ENCODE measurements at places on chromosomes 1 and 21.

DNA sequence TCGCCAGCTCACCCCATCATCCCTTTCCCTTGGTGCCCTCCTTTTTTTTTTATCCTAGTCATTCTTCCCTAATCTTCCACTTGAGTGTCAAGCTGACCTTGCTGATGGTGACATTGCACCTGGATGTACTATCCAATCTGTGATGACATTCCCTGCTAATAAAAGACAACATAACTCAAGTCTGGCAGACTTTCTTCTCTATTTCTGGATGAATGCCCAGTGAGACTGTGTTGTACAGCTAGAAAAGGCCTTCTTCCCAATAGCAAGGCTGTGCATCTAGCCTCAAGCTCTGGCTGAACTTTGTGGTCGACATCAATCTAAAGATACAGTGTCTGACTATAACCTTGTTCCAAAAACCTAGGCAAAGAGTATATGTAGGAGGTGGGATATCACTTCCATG is 6.4 kb downstream of the IL24 start:
- no peak for DNase-seq

DNA sequence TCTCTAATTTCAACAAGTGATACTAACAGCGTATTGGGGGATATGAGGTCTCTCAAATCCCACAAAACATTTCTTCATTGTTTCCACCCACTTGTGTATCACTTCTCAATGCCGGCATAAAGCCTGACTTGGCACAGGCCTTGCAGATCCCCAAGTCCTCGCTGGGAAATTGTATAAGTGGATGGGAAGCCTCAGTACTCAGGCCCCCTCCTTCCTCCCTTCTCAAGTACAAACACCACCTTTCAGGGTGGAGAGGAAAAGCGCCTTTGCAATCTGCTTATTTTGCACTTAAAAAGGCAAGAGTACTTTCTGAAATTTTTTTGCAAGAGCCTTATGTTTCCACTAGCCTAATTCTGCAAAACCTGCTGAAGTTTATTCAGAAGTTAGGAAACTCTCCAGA is 25.8 kb upstream of the KLHDC8A start:
- DNase-seq: no peak

GRCh38 chr1:61427510-61427909 is 297.4 kb downstream of the TM2D1 start:
- DNase-seq: no peak

DNA sequence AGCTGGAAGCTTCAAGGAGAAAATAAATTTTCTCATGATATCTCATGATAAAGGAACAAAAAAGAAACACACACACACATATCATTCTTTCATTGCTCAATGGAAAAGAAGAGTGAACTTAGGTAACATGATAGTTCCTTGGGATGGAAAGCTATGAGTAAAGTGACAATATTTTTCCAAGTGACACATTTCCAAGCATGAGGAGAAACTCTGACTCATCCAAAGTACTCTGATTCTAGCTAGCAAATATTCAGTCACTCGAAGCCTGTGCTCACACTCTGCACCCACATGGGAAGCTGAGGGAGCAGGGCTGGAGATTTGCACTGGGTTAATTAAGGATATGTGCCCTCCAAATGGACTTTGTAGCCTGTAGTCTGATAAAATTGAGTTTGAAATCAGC is 222.4 kb downstream of the LRRC40 start:
- no peak for DNase-seq

DNA sequence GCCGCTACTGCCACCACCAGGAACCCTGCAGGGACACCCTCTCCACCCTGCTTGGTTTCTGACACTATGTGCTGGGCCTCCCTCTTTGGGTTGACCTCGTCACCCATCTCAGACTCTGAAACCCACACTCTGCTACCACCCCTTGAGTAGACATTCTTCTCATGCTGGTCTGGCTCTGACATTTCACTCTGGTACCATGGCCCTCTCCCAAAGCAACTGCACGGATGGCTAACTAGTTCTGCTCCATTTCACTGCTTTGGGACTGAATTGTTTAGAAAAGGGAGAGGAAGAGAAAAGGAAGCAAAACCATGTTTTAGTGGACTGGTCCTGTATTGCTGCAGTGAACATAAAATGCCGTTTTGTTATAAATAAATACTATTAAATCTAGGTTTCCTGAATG is 137.8 kb downstream of the KCNK2 start:
- DNase-seq: no peak

- no peak for DNase-seq
Measured at GRCh38 chr1:206633708-206634121, 1.6 kb upstream of the DYRK3 start.

- DNase-seq: no peak
Measured at GRCh38 chr1:225539069-225539468, 111.2 kb upstream of the LBR start.

GRCh38 chr1:168443899-168444298 is 99.9 kb downstream of the XCL2 start:
- no peak for DNase-seq

DNA sequence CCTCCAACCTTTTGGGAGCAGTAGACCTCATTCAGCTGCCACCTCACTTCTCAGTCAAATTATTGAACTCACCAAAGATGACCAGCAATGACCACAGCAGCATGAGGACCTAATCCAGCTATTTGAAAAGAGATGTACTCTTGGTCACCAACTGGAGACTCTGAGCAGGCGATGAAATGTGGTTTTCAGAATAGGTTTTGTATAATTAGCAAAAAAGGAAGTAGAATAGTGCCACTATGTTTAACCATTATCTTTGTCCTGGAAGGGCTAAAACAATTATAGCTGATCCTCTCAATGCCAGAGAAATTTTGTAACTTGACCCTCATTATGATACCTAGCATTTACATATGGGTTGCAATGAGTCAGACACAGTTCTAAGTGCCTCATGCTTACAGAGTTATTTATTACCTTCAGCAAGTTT is at the start of gene FCRL2:
Gene FCRL2, minus strand, starts transcription at position 162 of the 421 bp plus-strand sequence. Its CDS starts 59 bp downstream, at position 103.
- DNase-seq: no peak

GRCh38 chr1:230248016-230248888 is 177.9 kb downstream of the PGBD5 start:
- DNase-seq: no peak

DNA sequence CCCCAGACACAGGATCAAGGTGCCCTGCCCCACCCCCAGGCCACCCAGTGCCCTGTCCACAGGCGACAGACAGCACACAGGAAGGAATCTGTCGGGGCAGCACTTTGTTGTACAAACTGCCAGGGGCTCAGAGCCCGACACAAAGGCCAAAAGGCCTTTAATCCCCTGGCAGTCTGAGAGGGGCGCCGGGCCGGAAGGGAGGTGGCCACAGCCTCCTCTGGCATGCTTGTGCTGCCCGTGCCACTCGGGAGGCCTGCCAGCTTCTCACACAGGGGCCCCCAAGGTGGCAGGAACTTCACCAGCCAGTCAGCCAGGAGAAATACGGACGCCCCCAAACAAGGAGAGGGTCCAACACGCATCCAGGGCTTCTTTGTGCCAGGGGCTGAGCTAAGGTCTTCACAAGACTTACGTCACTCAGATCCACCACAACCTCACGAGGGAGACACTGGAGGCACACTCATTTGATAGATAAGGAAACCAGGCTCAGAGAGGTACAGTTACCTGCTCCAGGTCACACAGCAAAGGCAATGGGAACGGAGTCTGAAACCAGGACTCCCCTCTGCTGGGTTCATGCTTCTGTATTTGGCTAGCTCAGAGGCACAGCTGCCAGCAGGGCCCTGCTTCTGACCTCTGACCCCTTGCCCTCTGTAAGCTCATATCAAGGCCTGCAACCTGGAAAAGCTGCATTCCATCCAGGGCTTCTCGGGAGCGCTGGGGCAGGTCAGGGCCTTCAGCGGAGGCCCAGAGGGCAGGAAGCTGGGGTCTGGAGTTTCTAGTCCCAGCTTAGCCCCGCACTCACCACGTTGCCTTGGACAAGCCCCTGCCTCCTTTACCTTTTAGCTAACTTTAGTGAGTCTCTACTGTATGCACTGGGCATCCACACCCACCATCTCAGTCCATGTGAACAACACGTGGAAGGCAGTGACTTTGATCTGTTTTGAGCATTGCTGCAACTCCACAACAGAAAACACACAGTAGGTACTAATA is 34.8 kb downstream of the HSPG2 start:
- DNase-seq: no peak

DNA sequence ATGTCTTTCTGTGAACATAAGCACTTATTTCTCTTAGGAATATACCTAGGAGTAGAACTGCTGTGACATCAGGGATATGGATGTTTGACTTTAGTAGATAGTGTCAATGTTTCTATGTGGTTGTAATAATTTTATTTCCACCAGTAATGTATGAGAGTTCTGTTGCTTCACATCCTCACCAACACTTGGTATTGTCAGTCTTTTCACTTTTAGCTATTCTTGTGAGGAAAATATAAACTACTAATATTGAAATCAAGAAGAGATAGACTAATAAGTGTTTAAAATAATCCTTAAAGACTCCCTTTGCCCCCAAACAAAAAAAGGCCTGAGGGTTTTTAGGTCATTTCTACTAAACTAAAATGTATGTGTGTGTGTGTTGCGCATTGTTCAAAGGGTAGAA is 2.7 kb upstream of the DMAP1 start:
- DNase-seq: no peak

- no peak for DNase-seq
Measured at GRCh38 chr1:59432531-59433439, 135.9 kb downstream of the FGGY start.

DNA sequence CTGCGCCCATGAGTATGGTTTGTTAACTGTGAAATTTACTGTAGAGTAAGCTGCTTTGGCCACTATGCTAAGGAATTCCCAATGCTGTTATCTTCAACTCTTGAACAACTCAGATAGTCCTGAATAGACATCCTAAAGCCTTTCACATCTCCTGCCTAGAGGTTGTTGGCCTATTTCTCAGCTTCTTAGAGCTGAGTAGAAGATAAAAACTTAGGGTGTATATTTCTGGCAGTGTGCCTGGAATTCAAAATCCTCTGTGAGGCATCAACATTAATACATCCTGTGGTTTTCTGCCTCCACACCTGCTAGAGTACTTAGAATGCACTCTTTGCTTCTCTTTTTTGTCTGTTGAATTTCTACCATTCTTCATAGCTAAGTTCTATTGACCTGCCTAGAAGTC is 45.8 kb upstream of the RC3H1 start:
- DNase-seq: no peak

DNA sequence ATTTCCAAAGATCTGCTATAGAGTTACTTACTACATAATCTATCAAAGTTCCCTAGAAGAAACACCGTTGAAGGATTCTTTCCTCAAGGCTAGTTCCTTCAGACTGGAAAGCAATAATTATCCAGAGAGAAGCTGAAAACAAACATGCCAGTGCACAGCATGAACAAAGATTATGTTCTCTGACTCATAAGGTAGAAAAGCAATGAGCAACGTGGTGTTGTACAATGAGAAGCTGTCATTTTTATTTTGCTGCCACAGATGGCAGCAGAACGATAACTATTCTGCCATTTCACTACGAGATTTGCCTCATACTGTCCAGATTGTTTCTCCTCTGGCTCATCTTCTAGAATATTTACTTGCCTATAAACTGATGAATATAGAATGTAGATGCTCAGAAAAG is 10.7 kb downstream of the EXTL2 start:
- no peak for DNase-seq

- no peak for DNase-seq
Measured at GRCh38 chr1:244836135-244836521, 670 bp downstream of the COX20 start.

GRCh38 chr1:222461941-222462340 is 86.0 kb downstream of the HHIPL2 start:
- DNase-seq: no peak

DNA sequence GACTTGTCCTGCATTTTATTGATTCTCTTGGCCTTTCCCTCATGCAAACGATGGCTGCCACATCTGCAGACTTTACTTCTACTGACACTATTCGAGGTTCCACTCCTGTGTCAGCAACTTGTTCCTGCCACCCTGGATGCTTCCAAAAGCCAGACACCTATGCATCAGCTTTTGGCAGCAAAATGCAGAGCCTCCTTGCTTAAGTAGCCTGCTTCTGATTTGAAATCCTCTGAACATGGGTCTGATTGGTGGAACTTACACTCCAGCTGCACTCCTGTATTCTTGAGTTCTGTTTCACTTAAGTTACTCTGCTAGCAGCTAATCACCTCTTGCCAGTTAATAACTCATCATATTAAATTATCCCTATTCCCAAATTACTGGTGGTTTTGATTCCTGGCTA is 152.1 kb upstream of the FMN2 start:
- DNase-seq: no peak

- DNase-seq: no peak
Measured at GRCh38 chr21:38533887-38534286, 35.6 kb upstream of the ERG start.

DNA sequence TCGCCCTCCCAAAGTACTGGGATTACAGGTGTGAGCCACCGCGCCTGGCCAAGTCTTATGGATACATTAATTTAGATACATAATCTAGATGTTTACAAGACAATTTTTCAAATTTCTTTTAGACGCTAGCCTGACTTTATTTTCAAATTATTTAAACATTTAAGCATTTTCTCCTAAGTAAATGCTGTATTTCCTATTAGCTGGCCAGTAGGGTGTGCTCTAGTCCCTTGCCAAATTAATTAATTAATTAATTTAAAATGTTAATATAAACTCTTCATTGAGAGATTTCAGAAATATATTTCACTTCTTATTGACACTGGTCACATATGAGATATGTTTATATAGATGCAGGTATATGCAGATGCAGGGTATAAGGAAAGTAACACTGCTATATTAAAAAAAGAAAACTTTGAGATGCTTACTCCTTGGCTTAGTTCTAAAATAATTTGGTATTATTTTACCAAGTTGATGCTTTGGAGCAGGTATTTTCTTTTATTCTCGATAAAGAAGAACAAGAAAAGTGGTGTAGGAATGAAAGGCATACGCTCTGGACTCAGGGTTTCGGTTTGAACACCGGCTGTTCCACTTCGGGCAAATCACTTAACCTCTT is 5.2 kb upstream of the ERRFI1 start:
- no peak for DNase-seq

GRCh38 chr1:48246727-48247126 is 24.2 kb downstream of the SLC5A9 start:
- no peak for DNase-seq

Data from activated T-cell treated with anti-CD3 and anti-CD28 coated beads, Interleukin-2, amount 50 U/mL, for 1 hour (primary cell).